Epithelial cell of alveolus of lung (primary cell): ENCODE measurements at places on chromosomes 6 and 20. TPM values are rescaled to one million over a fixed set of nuclear protein-coding genes. Genes with fewer than 3 reads are reported as not detected.

Gene DIDO1
- 28.4 and 40.6 TPM in 2 replicates for total RNA-seq

Gene TFAP2C
- 0.13 TPM in 1 of 2 replicates, not detected in the other for total RNA-seq

Gene BMP2
- total RNA-seq: 11.2 and 22.0 TPM in 2 replicates

Gene SGK2
- total RNA-seq: not detected in 2 replicates

Gene LIN28B
- total RNA-seq: not detected in 2 replicates

Gene TCP11
- total RNA-seq: not detected in 2 replicates

Gene METTL24
- not detected in 2 replicates for total RNA-seq

Gene MICAL1
- total RNA-seq: 35.5 and 42.4 TPM in 2 replicates

Gene MEP1A
- total RNA-seq: not detected in 2 replicates

Gene PRRT1
- 0.78 and 6.7 TPM in 2 replicates for total RNA-seq

Gene PRDM13
- total RNA-seq: not detected in 2 replicates

Gene GNRH2
- not detected in 2 replicates for total RNA-seq

Gene RIPOR3
- 2.3 and 13.7 TPM in 2 replicates for total RNA-seq

Gene TPX2
- total RNA-seq: 35.1 and 61.2 TPM in 2 replicates

Gene KLHDC3
- 90.9 and 103 TPM in 2 replicates for total RNA-seq

Gene NDRG3
- total RNA-seq: 16.9 and 34.2 TPM in 2 replicates

Gene TTLL9
- not detected in 2 replicates for total RNA-seq

Gene EYA2
- total RNA-seq: 0.24 and 1.2 TPM in 2 replicates
